ENCODE measurements at places on chromosomes 1 and 21.

DNA sequence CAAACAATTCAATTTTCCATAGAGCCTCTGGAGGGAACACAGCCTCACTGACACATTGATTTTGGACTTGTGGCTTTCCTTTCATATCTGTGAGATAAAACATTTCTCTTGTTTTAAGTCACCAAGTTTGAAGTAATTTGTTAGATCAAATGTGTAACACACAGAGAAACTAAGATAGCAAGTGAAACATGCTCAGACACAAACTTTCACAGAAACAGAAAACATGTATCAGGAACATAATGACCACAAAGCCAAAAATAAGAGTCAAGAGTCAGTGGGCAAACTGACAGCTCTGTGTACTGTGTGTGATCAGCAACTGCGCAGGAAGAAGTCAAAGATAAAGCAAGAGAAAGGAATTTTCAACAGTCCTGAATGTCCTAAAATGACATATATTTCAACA, 1237.5 kb downstream of the AMY1C start:
- H3K4me3 ChIP-seq = no peak overlapping the region
- H3K4me1 ChIP-seq = no peaks in the 10 kb centered on the region
- H3K36me3 ChIP-seq = no peaks in the 10 kb centered on the region
- H3K27me3 ChIP-seq = no peaks in the 10 kb centered on the region

DNA sequence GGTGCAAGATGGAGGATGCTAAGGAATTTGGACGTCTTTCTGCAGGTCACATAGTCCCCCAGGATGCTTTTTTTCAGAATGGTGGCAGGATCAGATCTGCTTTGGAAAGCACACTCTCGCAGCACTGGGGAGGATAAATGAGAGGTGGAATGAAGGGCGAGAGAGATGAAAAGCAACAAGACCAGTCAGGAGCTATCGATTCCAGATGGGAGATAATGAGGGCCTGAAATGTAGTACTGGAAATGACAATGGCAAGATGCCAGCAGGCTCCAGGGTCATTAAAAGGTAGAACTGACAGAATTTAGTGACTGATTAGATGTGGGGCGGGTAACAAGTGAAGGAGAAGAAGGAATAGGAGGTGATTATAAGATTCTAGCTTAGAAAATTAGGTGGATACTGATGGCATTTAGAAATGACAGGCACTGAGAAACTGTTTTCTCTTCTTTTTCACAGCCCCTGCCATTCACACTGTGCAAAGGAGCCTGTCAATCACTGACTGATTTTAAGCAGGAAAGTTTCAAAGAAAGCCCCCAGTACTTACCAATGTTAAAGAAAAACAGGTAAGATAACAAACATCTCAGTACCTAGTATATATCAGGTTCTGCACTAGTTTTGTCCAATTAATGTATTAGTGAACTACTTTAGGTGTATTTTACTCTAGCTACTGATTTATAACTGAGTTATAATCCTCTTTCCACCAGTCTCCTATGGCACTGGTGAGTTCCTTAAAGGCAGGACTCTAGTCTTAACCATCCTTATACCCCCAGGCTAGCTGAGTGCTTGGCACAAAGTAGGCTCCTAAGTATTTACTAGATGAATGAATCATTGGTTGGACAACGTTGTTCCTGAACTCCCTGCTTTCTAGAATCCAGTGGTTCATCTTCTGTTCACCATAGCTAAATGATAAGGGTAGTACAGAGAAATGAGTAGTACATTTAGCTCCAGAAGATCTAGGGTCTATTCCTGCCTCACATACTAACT, 9.2 kb downstream of the PIGM start:
- no peak overlapping the region for H3K4me3 ChIP-seq
- DNase-seq = no peak
- no peak overlapping the region for H3K27ac ChIP-seq
- no peaks in the 10 kb centered on the region for H3K36me3 ChIP-seq

- no peaks in the 10 kb centered on the region for H3K4me1 ChIP-seq
- DNase-seq = no peak
- H3K4me3 ChIP-seq = no peak overlapping the region
Measured at GRCh38 chr1:70038025-70038424, 167.4 kb downstream of the LRRC40 start.

DNA sequence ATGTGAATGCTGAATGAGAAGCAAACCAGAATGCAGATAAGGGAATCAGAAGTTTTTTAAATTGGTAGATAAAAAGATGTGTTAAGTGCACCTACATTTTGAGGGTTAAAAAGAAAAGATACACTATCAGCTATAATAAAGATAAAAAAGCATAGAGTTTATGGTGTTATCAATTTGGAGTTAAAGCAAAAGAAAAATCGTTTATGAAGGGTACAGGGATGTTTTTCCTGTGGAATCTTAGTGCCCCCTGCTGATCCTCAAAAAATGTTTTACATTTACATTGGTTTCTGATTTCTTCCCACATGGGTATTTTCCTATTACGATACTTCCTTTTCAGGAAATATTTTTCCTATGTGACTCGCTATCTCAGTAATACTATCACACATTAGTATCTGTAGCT, 293.5 kb downstream of the MRPL39 start:
- H3K27ac ChIP-seq = no peak overlapping the region
- no peaks in the 10 kb centered on the region for H3K4me1 ChIP-seq
- H3K36me3 ChIP-seq = no peaks in the 10 kb centered on the region

- no peak overlapping the region for H3K27ac ChIP-seq
- DNase-seq = no peak
- H3K4me3 ChIP-seq = no peak overlapping the region
- H3K27me3 ChIP-seq = no peaks in the 10 kb centered on the region
- H3K4me1 ChIP-seq = no peaks in the 10 kb centered on the region
- H3K36me3 ChIP-seq = no peaks in the 10 kb centered on the region
Measured at GRCh38 chr21:34313116-34313515, 50.7 kb upstream of the KCNE2 start.

- H3K27ac ChIP-seq = no peak overlapping the region
- H3K36me3 ChIP-seq = no peaks in the 10 kb centered on the region
- H3K4me3 ChIP-seq = no peak overlapping the region
- DNase-seq = no peak
Measured at GRCh38 chr1:241323514-241324195, 33.4 kb downstream of the RGS7 start.

DNA sequence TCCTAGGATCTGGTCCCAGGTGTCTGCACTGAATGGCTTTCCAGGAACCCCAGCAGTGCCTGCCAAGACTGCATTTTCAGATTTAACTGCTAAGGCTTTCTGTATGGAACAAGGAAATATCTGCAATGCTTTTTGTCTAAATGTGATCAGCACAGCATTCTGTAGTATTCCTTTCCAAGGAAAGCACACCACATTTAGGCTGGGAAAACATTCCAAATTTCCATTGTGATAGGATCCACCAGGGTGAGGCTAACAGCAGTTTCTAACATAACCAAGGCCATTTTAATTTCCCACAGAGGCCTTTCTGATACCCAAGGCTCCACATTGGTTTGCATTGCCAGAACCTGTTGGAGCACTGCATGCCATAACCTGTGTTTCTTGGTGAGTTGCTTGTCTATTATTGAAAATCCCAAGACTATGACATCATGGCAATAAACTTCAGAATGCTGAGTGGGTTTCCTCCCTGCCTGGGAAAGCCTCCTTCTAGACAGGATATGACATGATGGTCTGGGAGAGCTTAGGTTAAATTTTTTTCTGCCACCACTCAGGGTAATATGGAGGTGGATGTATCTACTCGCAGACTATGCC, 23.3 kb upstream of the PTGFRN start:
- no peaks in the 10 kb centered on the region for H3K36me3 ChIP-seq
- no peaks in the 10 kb centered on the region for H3K27me3 ChIP-seq
- DNase-seq = no peak
- no peak overlapping the region for H3K4me3 ChIP-seq
- H3K4me1 ChIP-seq = no peaks in the 10 kb centered on the region

- H3K36me3 ChIP-seq = no peaks in the 10 kb centered on the region
- DNase-seq = no peak
- no peak overlapping the region for H3K4me3 ChIP-seq
- no peaks in the 10 kb centered on the region for H3K4me1 ChIP-seq
- H3K27me3 ChIP-seq = no peaks in the 10 kb centered on the region
Measured at GRCh38 chr1:162541619-162542141, 19.8 kb upstream of the UAP1 start.

GRCh38 chr1:11522400-11523235, 43.7 kb downstream of the DISP3 start:
- no peak overlapping the region for H3K27ac ChIP-seq
- no peaks in the 10 kb centered on the region for H3K27me3 ChIP-seq
- no peak overlapping the region for H3K4me3 ChIP-seq
- H3K4me1 ChIP-seq = no peaks in the 10 kb centered on the region
- no peak for DNase-seq
- H3K36me3 ChIP-seq = no peaks in the 10 kb centered on the region

DNA sequence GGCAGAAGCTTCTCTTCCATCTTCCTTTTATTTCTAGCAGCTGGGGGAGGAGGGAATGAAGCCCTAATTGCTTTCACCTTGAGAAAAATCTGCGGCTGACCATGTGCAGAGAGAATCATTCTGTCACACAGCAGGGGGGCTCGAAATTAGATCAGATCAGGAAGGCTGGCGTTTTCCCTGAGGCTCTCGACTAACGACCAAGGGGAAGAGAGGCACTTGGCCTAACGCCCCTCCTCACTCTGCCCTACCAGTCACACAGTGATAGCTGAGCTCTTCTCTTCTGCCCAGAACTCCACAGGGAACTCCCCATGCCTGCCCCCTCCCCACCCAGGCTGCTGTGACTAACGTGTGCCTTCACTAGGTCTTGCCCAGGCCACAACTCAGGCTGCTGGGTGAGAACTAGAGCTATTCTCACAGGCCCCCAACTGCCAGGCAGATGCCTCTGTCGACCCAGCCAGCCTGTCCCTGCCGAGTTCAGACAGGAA, 26.5 kb upstream of the KHDRBS1 start:
- H3K27ac ChIP-seq = no peak overlapping the region
- peaks cover 52% of the 10 kb centered on the region for H3K4me1 ChIP-seq

DNA sequence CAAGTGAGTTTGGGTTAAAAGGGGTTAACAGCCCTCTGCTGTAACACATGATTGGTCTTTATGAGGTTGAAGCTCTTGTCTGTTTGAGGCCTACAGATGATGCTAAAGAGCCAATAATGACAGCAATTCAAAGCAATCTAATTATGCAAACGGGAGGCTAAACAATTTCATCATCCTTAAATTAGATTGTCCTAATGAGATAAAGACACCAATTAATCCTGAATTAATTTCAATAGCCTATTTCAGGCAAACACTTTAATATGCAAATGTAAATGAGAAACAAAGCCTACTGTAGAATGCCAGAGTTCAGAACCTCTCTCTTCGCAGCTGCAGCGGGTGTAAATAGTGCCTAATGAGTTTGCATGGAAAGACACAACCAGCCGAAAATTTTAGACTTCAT, 504.7 kb upstream of the PBX1 start:
- no peak overlapping the region for H3K27ac ChIP-seq
- DNase-seq = no peak
- H3K27me3 ChIP-seq = no peaks in the 10 kb centered on the region
- no peak overlapping the region for H3K4me3 ChIP-seq

DNA sequence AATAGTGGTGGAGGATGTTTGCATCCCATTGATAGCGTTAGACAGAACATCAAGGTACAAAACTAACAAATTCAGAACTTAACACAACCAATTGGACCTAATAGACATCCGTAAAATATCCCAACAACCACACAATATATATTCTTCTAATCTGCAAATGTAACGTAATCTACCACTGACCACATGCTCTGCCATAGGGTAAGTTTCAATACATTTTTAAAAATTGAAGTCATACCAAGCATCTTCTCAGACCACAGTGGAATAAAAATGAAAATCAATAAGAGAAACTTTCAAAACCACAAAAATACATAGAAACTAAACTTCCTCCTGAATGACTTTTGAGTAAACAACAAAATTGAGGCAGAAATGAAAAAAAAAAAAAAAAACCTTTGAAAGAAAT, 1087.5 kb downstream of the KCNT2 start:
- H3K27me3 ChIP-seq = no peaks in the 10 kb centered on the region
- H3K4me3 ChIP-seq = no peak overlapping the region
- no peaks in the 10 kb centered on the region for H3K36me3 ChIP-seq
- H3K27ac ChIP-seq = no peak overlapping the region
- no peak for DNase-seq

- peak; percentile 15 for DNase-seq
- H3K4me3 ChIP-seq = no peak overlapping the region
- no peak overlapping the region for H3K27ac ChIP-seq
- no peaks in the 10 kb centered on the region for H3K27me3 ChIP-seq
- peaks cover 26% of the 10 kb centered on the region for H3K4me1 ChIP-seq
Measured at GRCh38 chr1:6471086-6471969, 5.4 kb upstream of the TNFRSF25 start.

DNA sequence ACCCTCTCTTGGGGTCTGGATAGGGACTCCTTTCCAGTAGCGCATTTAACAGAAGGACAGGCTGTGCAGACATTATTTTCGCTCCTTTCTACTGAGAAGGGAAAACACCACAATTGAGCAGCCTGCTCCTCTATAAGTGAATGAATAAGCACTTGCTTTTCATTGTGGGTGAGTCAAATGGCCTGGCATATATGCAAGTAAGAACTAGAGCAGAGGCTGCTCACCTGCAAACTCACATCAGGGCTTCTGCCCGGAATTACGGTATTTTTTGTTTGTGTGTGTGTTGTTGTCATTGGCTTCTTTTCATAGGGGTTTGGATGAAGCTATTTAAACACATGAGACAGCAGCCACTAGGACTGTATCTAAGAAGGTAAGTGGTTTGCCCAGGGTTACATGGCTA, 200.1 kb upstream of the CAMK1G start:
- no peaks in the 10 kb centered on the region for H3K27me3 ChIP-seq
- H3K36me3 ChIP-seq = no peaks in the 10 kb centered on the region
- no peak overlapping the region for H3K4me3 ChIP-seq
- no peaks in the 10 kb centered on the region for H3K4me1 ChIP-seq

DNA sequence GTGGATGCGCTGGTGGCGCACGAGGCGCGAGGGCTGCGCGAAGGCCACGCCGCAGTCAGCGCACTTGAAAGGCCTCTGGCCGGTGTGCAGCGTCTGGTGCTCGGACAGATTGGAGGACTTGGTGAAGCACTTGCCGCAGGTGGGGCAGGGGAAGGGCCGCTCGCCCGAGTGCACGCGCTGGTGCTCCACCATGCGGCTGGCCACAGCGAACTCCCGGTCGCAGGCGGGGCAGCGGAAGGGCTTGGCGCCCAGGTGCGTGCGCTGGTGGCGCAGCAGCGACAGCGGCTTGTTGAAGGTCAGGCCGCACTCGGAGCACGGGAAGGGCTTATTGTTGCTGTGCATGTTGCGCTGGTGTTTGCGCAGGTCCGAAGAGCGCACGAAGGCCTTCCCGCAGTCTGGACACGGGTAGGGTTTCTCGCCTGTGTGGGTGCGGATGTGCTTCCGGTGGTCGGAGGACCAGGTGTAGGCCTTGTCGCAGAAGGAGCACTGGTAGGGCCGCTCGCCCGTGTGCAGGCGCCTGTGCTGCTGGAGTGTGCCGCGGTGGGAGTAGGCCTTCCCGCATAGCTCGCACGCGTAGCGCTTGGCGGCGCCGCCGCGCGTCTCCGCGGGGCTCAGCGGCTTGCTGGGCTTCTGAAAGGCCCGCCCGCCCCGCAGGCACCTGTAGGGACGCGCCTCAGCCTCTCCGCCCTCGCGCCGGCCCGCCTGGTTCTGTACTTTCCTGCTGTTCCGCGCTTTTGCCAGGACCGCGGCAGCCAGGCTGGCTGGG, 4.7 kb downstream of the ZNF648 start:
- H3K4me3 ChIP-seq = no peak overlapping the region
- DNase-seq = no peak
- no peaks in the 10 kb centered on the region for H3K4me1 ChIP-seq

GRCh38 chr1:27666791-27667254, 5.2 kb downstream of the IFI6 start:
- H3K27me3 ChIP-seq = no peaks in the 10 kb centered on the region
- H3K27ac ChIP-seq = no peak overlapping the region
- H3K4me1 ChIP-seq = peaks cover 48% of the 10 kb centered on the region
- H3K36me3 ChIP-seq = peaks cover 10% of the 10 kb centered on the region
- no peak for DNase-seq

Measured in CD4-positive, alpha-beta T cell (primary cell).